ENCODE measurements at places on chromosomes 6 and 20.
A peak's percentile ranks its signal among the peaks of the same experiment; 100 is the strongest.

DNA sequence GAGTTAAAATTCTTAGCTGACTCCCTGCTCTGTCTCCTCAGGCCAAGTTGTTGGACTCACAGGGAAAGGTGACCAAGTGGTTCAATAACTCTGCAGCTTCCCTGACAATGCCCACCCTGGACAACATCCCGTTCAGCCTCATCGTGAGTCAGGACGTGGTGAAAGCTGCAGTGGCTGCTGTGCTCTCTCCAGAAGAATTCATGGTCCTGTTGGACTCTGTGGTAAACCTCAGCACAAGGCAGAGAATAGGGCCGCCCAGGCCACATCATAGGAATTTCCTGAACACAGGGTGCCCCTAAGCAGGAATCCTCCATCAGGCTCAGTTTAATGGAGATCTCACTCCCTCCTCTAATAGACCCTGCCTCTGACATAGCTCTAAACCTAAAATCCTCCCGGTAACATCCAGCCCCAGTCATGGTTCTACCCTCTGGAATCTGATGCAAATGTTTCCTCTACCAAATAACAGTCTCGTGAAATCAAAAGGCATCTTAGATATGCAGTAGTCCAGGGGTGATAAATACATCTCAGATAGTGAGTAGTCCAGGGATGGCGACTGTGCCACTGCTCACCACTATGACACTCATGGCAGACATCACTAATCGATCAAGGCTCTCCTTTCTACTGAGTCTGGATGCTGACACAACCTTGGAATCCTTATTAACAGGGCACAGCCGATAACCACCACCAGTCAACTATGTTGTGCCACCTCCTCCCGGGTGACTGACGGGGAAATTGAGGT, 18.3 kb downstream of the BPIFB1 start:
- DNase-seq = peak; percentile 30

DNA sequence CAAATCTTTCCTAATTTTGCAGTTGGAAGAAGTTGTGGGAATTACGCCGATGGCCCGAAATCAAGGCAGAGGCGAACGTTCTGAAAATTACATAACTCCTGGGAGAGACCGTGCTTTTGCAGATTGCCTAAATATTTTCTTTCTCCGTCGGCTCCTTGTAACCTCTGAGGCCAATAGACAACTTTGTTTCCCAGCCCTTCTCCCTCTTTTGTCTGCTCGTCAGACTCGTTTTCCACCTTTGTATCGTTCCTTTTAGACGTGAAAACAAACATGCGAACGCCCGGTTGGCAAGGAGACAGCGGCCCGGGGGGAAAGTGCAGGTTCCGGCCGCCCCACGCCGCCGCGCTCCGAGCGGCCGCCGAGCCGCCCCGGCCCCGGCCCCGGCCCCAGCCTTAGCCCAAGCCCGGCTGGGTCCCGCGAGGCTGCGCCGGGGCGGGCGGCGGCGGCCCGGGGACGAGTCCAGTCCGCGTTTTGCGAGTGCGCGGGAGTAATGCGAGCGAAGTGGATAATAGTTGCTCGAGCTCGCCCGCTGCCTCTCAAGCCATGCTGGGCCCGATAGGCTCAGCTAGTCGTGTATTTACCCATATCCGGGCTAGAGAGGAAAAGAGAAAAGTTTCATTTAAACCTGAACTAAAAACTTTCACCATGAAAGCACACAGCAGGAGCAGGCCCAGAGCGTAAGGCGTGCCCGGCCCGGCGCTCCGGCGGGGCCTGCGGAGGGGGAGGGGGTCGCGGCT, at the start of gene ARID1B:
Gene ARID1B, plus strand, starts transcription at position 539 of the 737 bp plus-strand sequence. CDS start 303 bp downstream, outside the sequence.
- peak; percentile 75 for DNase-seq

- no peak for DNase-seq
Observed at GRCh38 chr6:18507561-18507960, 120.4 kb downstream of the RNF144B start.

DNA sequence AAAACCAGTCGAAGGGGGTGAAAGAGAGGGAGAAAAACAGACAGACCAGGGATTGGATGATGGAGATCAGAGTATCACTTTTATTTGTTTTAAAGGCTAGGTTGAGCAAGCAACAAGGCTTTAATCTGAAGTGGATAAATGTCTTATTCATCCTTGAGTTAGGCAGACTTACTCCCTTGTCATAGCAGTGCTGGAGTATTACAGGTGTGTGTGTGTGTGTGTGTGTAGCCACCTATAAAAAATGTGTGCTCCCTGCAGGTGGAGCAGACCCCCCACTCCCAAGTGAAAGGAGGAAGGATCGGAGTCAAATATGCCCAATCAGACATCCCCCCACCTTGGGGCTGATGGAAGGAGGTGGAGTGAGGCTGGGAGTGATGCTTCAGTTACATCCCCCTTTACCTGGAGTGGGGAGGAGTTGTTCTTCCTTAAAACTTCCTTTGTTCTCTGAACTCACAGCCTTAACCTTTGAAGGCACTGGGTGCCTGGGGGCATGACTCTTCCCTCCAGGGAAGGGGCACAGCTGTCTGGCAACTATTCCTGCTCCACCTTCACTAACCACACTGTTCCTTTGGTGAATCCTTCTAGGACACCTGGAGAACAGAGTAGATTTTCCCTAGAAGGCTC, 27.3 kb downstream of the PTK7 start:
- DNase-seq = no peak

DNA sequence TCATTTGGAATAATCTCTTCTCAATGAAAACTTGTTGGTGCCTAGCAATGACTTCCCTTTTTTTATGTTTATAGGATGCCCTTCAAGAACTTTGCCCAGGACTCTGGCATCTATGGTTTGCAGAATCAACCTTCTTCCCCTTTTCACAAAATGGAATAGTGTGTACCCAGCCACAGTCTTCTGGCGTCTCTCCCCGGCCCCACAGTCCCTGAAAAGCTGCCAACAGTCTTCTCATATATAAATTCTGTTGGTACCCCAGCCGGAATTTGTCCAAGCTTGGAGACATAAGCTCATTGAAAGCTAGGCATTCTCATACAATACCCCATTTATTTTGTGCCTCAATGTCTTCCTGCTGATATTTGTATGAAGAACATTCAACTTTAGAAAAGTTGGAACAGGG, 26.4 kb upstream of the MCM3 start:
- no peak for DNase-seq

GRCh38 chr6:2854396-2854982, 12.8 kb upstream of the SERPINB1 start:
- DNase-seq = no peak

DNA sequence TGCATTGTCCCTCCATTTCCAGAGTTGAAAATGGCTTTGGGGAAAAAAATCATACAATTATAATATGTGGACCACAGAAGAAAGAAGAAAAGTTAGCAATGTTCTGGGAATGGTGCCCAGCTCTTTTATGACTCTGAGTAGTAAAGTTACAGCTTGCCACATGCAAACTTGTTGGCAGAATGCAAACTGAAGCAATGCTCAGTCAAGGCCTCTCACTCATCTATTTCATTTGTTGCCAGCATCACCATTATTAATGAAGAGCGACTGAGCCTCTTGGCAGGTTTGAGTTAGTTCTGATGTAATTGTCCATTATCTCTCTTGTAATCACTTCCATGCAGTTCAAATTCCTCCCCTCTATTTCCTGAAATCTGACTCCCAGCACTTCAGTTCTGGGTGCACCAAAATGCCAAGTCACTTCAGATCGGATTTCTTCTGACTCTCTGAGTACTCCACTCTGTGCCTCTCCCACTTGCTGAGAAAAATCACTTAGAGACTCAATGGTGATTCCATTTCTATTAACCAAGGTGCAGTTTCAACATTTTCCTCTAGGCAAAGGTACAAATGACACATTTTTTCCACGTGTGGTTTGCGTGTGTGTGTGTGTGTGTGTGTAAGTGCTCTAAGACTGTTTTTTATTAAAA, 154.4 kb upstream of the STMND1 start:
- no peak for DNase-seq

- DNase-seq = peak; percentile 49
Observed at GRCh38 chr6:27806981-27807440, 105.2 kb downstream of the OR2B2 start.

DNA sequence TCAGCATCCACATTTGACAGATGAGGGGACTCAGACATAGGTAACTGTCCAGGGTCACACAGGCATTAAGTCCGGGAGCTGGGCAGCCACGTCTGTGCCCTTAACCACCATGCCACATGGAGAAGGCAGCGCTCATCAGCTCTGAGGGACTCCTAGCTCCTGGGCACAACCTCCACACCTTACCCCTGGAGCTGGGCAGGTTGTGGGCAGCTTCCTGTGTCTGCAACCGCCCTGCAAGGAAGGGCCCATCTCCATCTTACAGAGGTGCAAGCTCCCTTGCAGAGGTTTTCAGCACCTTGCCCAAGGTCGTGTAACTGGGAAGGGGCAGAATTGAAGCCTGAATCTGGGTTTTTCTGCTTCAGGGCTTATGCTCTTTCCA, 7.9 kb downstream of the CCDC167 start:
- DNase-seq = no peak

DNA sequence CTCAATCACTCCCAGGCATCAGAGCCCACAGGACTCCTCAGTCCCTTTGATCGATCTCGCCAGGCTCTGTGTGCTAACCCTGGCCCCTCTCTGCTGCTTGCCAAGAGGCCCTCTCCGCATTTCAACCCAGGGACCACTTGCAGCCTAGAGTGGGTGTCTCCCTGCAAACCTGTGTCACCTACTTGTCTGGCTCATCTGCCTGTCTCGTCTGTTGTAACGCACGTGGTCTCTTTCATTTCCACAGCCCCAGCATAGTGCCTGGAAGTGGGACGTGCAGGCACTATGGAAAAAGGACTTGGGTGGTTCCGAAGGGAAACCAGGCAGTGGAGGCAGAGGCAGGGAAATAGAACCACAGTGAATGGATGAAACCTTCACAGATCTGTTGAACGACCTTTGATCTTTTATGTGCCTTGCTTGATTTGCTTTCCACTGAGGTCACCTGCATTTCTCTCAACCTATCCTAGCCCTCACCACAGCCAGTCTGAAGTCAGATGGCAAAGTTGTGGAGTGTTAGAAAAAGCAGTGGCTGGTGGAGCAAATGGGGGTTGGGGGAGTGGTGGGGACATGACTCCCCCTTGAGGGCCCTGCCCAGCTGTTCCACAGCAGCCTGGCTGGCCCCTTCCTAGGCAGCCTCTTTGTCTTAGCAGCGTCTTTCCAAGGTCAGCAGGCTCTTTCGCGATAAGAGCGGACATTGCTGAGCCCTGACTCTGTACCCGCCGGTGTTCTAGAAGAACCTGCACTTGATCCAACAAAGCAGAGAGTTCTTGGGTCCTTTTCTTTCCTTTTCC, 55.8 kb upstream of the TAGAP start:
- no peak for DNase-seq

GRCh38 chr20:53623454-53624211, 30.0 kb upstream of the ZNF217 start:
- DNase-seq = peak; percentile 88

DNA sequence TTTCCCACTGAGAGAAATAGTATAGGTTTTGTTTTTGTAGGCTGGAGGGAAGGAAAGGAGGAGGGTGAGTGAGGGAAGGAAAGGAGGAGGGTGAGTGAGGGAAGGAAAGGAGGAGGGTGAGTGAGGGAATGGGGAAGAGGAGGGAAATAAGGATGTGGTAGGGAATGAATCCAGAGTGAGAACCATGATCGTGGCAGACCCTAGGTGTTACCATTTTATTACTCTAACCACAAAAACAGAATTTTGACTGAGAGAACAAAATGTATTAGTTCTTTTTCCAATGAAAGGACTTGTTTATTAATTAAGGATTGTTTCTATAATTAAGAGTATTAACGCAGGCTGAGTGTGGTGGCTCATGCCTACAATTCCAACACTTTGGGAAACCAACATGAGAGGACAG, 16.4 kb downstream of the SSR1 start:
- no peak for DNase-seq

DNA sequence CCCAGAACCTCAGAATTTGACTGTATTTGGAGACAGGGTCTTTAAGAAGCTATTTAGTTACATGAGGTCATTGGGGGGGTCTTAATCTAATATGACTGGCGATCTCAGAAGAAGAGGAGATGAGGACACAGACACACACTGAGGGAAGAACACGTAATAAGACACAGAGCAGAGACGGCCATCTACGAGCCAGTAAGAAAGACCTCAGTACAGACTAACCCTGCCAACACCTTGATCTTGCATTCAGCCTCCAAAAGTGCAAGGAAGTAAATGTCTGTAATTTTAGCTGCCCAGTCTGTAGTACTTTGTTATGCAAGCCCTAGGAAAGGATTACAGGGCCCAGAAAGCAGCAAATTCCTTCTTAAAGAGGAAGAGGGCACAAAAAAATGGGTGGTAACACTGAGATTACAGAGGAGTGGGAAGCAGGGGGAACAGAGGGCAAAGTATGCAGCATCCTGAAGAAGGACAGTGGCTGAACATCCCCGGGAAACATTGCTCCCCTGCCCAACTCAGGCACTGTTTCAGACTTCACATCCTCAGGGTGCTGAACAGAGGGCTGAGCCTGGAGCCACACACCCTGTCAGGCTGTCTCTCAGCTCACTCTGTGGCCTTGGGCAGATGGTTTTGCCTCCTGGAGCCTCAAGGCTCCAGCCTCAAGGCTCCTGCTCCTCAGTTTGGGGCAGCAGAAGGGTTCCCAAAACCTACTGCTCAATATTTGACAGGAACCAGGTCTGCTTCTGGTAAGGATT, 27.9 kb upstream of the SIRPG start:
- no peak for DNase-seq

GRCh38 chr6:44065443-44066140, 61.7 kb downstream of the MRPL14 start:
- DNase-seq = no peak

- DNase-seq = no peak
Observed at GRCh38 chr6:16163535-16164300, 34.8 kb downstream of the MYLIP start.

GRCh38 chr6:167020206-167020605, 21.0 kb downstream of the CEP43 start:
- DNase-seq = no peak

GRCh38 chr6:45548657-45549515, 171.2 kb upstream of the SUPT3H start:
- no peak for DNase-seq

- DNase-seq = no peak
Observed at GRCh38 chr6:154476494-154476893, 34.0 kb downstream of the CNKSR3 start.

GRCh38 chr6:150668900-150669302, 69.2 kb downstream of the PLEKHG1 start:
- DNase-seq = no peak

- no peak for DNase-seq
Observed at GRCh38 chr20:41475503-41475902, 108.9 kb upstream of the EMILIN3 start.

DNA sequence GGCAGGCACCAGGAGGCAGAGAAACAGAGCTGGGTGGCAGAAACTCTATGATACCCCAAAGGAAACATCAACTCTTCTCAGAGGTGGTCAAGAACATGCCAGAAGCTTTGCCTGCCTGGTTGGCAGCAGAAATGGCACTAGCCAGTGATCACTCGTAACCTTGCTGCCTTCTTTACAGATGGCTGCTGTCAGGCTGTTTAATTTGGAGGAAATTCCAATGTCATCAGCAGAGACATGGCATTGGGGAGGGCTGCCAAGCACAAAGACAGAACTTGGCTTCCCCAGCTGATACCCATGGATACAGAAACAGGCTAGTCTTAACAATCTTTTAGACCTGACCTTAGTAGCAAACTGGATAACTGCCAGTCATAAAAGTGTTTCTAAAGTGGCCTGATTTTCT, 153.6 kb downstream of the GMPR start:
- DNase-seq = no peak
